ENCODE measurements at places on chromosomes 2 and 18.
A peak's percentile ranks its signal among the peaks of the same experiment; 100 is the strongest.

DNA sequence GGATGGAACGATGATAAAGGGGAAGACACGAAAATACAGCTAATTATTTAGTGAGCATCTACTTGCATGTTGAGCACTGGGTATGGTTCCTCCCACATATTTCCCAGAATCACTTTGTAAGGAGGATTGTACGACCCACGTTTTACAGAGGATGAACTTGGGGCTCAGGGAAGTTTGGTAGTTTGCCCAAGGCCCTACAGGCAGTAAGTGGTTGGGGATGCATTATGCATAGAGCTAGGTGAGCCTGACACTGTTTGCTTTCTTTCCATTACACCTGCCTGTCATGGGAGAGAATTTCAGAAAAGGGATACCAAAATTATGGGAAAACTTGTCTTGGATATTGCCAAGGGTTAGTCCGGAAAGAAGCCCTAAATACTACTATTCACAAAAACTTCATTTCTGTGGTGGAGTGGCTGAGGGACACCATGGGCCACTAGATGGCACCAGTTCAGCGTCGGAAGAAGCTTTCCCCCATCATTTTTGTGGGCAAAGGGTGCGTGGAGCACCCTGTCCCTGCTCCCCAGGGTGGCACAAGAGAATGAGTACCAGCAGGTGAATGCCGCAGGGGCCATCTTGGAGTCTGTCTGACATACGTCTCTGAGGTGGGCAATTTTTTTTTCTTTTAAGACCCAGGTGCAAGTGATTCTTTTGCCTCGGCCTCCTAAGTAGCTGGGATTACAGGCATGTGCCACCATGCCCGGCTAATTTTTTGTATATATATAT is 23.5 kb upstream of the C18orf32 start:
- peak; percentile 48 for DNase-seq

DNA sequence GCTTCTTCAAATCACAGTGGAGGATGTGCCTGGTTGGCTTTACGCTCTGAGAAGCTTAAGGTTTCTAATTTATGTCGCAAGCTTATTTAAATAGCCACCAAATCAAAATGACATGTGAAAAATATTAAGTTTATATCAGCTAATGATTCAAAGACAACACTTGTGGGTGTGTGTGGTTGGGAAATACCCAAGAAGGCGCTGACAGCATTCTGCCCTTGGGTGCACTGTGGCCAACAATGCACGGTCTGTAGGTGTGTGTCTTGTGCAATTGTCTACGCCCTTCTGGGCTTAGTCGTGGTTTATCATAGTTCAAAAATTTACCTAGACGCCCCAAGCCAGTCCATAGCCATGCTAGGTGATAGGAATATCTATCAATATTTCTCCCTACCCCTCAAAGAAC is 60.9 kb downstream of the KCTD1 start:
- no peak for DNase-seq

DNA sequence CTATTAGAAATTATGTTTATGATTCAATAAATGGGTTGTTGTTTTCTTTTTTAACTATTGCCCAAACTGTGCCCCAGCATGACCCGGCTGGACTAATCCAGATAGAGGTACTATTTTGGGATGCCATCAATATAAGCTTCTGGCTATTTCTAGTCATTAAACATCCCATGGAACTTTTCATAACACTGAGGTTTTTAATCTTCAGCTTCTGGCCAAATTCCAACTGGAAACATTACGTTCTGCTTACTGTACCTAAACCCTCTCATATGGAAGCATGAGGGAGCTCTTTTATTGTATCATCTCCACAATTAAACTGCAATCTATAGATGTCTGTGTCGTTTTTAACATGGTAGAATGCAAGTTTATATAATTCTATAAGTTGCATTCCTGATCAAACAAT is 674.7 kb downstream of the ARHGAP15 start:
- DNase-seq: peak; percentile 44

DNA sequence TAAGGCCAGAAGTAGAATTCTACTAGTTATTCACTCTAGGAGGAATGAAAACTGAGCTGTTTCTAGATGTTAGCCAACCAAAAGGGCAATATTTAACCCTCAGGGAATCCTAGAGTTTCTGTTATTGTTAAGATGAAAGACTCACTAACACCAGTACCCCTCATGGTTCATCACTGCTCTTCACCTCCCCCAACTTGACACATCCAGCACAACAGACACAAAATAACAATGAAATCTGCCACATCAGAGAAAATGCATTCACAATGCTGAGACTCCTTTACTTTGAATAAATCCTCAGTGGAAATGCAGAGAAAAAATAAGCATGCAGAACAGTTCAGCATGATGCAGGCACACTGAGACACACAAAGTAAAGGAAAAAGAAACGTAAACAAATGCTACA is 111.3 kb downstream of the RIF1 start:
- DNase-seq: no peak

DNA sequence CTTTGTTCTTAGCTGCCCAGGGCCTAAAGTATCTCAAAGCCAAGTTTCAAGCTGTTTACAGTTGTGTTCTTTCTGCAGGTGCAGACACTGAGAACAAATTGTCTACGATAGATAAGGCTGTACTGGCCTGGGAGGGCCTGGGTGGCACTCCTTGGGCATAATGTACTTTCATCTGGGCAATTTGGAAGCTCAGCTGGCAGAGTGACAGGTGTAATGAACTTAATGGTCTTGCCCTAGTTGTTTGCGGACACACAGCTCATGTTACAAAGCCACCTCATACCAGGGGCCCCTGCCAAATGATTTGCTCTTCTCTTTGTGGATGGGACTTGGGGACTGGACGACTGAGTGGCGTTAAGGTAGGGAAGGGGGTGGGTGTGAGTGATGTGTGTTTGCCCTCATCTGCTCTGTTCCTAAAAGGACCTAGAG is 4.3 kb downstream of the LDLRAD4 start:
- DNase-seq: no peak

DNA sequence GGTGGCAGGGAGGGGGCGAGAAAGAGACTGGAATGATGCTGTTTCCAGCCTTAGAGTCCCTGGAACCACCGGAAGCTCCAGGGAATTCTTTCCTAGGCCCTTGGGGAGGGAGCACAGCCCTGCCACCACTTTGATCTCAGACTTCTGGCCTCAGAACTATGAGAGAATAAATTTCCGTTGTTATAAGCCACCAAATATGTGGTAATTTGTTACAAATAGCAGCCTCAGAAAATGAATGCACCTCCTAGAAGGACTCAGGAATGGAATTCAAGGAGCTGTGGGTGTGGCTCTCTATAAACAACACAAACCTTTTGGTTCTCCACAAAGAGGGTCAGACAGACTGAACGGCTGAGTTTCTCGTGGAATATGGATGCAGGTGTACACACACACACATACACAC is 144.5 kb downstream of the ACKR3 start:
- peak; percentile 64 for DNase-seq

- DNase-seq: no peak
Observed at GRCh38 chr18:6976935-6977334, 140.7 kb downstream of the LAMA1 start.

- no peak for DNase-seq
Observed at GRCh38 chr2:35873921-35874320, 481.7 kb upstream of the CRIM1 start.

DNA sequence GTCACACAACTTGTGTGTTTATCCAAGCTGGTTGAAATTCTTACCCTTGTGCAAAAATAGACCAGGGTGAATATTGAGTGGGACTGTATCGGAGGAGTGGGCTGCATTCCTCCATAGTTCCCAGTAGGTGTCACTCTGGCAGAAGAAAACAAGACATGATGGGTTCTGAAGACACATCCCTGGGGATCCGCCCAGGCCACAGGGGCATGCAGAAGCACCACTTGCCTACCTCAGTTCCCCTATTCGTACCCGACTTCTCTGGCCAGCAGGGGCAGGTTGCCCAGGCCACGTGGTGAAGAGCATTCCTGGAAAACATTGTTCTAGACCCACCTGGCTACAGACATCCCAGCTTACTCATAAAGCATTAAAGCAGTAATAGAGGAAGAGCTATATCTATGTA is 168.2 kb downstream of the FAM210A start:
- DNase-seq: peak; percentile 37

DNA sequence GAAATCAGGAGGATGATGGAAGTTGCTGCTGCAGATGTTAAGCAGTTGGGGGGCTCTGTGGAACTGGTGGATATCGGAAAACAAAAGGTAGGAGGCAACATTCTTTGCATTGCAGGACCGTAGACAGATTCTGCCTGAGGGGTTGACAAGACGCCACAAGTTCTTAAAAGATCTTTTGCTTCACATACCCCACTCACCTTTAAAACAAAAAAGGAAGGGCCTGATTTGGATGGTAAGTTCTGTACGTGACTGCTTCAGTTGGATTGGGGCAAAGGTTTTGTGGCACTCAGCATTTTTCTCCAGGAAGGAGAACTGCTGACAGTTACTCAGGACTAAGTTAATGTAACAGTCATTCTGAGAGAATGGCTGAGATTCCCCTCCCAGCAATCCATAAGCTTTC is 5.2 kb downstream of the CNDP2 start:
- DNase-seq: no peak

GRCh38 chr2:144524118-144525009 is 4.4 kb upstream of the ZEB2 start:
- DNase-seq: no peak

DNA sequence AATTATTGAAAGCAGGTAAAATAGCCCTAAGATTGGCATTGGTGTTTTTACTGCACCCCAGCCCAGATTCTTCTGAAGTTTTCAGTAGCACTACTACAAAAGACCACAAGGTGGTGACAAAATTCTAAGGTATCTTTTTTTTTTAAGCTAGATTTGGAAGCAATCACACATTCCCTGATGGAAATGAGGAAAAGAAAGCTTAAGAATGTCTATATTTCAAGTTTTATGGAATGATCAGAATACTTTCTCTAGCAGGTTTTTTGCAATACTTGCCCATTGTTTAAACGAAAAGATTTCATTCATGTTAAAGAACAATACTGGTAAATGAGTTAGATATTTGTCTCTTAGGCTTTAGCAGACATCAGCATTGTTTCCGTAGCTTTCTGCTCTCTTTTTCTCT is 32.1 kb upstream of the ZNF638 start:
- DNase-seq: peak; percentile 26

GRCh38 chr18:40413160-40413559 is 1541.9 kb upstream of the PIK3C3 start:
- DNase-seq: peak; percentile 57

DNA sequence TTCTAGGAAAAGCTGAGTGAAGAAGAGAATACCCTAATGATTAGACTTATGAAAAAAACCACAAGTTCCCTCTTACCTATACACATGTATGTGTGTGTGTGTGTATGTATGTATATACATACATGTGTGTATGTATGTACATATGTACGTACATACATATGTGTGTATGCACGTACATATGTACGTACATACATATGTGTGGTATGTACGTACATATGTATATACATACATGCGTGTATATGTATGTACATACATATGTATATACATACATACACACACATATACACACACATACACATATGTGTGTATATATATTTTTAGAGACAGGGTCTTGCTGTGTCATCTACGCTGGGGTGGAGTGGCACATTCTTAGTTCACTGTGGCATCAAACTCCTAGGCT is 53.6 kb downstream of the PRELID3A start:
- no peak for DNase-seq

- DNase-seq: peak; percentile 98
Observed at GRCh38 chr2:236743039-236743920, 173.7 kb downstream of the ACKR3 start.

- DNase-seq: no peak
Observed at GRCh38 chr18:13518382-13518781, 208.0 kb downstream of the FAM210A start.

GRCh38 chr2:45626387-45627221 is 15.5 kb upstream of the SRBD1 start:
- no peak for DNase-seq

GRCh38 chr2:71000780-71001591 is 6.3 kb upstream of the TEX261 start:
- DNase-seq: peak; percentile 61

DNA sequence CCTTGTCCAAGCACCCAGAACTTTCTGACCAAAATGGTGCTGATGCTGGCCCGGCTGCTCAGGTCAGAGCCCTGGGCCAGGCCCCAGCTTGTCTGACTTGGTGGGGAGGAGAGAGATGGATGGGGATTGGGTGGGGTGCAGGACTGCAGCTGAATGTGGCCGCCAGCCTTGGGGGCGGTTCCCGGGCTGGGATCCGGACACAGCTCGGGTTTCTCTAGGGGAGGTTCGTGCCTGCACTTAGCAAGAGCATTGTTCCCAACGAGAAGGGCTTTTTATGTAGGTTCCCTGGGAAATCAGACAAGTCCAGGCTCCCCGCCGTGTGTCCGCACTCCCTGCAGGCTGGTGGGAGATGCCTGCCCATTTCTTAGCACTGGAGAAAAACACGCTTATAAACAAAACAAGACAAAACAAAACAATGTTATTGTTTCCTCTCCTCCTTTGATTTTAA is 50.5 kb upstream of the HS6ST1 start:
- DNase-seq: peak; percentile 43

GRCh38 chr2:98857001-98857400 is 79.0 kb downstream of the CRACDL start:
- no peak for DNase-seq

DNA sequence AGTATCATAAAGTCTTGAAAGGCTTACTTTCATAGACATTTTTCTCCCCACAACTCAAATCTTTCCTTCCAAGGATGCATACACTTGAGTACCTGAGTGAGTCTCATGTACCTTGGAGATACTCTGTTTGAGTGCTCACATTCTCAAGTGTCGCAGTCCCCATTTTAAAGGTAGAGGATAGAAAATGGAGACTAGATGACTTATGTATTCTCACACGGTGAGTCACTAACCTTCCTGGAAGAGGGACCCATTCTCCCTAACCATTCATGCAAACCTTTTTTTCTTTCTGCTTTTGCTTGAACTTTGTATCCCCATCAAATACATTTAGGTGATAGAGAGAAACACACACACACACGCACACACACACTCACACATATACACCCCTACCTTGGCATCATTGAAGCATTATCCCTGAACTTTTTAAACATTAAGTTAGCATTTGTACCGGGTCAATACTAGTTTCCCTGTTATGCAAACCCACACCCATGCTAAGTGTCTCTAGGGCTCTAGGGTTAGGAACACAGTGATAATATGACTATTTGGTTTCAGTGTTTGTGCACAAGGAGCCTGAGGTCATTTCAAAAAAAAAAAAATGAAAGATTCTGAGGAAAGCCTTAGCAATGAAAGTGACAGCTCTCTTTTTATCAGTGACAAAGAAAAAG is 236.2 kb downstream of the IKZF2 start:
- no peak for DNase-seq

DNA sequence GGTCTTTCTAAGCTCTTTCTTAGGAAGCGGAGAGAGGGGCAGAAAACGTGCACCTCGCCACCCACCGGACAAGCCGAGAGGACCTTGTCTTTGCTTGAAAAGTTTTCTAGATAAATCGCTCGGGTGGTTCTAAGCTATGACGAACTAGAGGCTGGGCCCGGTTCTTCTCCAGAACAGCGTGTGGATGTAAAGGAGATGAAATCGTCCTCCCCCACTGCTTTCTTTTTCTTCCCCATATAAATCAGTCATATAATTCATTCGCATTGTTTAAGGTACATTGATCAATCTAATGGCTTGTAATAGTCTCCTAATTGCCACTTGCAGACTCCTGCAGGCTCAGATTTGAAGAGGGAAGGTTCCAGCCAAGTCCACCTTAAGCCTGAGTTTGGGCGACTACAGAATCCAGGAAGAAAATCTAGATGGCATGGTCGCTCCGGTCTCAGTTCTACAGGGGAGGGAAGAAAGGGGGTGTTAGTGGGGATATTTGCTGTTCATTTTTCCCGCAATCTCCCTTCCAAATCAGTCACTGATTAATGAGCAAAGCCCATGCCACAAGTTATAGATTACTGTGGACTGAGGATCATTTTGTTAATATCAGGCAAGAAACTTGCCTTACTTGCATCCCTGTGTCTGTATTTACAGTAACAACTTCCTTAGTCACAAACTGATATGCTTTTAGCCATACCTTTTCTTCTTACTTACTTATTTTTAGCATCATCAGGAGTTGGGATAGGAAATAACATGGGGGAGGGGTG is 5.6 kb upstream of the SP9 start:
- no peak for DNase-seq

Data from fibroblast of skin of right biceps (primary cell).